Peyer's patch (tissue), 4 donors: ENCODE measurements at places on chromosomes 6 and 20. TPM values are rescaled to one million over a fixed set of nuclear protein-coding genes. Genes with fewer than 3 reads are reported as not detected.

CD24 gene
- 119 TPM for total RNA-seq

MRPL18 gene
- total RNA-seq = 25.1 TPM

BMP6 gene
- total RNA-seq = 3.6 TPM

TRAM2 gene
- 8.3 TPM for total RNA-seq

BFSP1 gene
- total RNA-seq = not detected

- no peak for DNase-seq
Measured at GRCh38 chr6:111388681-111389080, 94.3 kb downstream of the REV3L start.

DNA sequence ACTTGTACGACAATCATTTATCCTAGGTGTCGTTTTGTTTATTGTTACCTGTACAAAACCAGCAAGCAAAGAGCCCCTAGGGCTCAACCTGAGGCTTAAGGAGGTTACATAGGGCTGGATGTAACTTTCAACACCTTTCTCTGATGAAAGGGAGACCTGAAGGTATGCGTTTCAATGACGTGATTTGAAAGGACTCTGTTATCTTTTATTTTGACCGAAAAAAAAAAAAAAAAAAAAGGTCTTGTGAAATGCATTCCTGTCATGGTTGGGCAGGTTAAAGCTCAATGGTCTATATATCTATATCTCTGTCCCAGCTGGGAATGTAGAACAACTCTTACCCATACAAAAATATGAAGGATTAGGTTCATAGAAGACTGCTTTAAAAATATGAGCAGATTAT, 78.7 kb upstream of the SASH1 start:
- DNase-seq = no peak

DNA sequence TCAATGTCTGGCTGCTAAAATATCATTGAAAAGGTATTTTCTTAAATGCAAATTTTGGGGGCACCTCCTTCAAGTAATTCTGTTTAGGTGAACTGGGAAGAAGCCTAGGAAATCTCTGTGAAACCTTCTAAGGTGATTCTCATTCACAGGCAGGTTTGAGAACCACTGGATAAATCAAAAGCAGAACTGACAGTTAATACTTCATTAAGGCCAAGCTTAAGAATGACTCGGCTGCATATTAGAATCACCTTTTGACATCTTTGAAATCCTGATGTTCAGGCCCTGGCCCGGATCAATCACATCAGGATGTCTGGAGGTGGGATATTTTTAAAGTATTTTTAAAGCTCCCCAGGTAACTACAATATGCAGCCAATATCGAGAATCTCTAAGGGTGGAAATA, 50.6 kb downstream of the FKBP1C start:
- no peak for DNase-seq

DNA sequence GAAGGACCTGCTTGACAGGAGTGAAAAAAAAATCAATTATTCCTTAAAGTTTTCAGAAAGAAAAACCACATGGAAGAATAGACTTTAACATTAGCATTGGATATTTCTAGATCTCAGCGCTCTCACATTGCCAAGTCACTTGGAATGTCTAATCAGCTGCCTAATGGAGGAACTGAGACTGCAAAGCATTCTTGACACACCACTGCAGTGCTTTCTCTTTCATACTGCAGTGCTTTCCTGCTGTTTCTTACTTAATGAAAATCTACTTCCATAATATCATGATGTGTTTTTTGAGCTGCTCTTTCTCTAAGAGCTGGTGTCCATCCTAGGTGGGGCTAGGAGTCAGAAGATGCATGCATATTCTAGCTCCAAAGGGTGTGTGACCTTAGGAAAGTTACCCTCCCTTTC, 20.4 kb upstream of the MCM3 start:
- DNase-seq = no peak

DNA sequence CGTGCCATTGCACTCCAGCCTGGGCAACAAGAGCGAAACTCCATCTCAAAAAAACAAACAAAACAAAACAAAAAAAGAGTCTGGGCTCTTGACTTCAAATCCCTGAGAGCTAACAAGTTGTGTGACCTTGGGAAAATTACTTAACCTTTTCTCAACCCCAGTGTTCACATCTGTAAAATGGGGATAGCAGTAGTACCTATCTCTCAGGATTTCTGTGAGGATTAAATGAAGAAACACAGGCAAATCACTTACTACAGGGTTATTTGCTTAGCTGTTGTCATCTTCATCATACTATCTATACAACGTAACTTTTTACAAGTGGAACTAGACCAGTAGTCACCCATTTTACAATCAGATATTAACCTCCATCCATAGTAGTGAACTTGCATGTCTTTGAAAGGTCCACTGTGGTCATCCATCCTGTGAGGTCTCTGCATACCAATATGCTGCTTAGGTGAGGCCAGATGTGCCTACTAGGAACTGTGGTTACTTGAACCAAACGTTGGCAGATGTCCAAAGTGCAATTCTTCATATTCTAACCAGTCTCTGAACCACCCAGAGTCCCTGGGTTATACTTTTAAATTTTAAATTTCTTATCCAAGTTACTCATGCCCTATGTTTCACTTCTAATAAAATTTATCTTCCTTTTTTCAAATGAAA, 128.9 kb upstream of the BEND3 start:
- DNase-seq = no peak

DNA sequence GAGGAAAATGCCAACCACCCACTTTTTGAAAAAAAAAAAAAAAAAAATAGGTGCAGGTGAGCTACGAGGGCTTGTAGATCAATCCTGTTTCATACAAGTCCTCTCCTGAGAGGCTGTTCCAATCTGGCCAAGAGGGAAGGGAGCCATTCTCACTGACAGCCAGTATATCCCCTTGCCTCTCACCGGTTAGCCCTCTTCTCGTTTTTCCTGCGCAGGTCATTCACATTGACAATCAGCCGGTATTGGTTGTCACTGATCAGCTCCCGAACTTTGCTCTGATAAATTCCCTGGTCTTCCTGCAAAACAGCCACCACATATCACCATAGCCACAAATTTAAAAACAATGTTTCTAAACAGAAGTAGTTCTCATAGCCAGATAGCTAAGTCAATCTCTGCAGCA, 1.4 kb downstream of the MCM3 start:
- no peak for DNase-seq

- DNase-seq = no peak
Measured at GRCh38 chr6:168619560-168620314, 178.8 kb downstream of the SMOC2 start.

DNA sequence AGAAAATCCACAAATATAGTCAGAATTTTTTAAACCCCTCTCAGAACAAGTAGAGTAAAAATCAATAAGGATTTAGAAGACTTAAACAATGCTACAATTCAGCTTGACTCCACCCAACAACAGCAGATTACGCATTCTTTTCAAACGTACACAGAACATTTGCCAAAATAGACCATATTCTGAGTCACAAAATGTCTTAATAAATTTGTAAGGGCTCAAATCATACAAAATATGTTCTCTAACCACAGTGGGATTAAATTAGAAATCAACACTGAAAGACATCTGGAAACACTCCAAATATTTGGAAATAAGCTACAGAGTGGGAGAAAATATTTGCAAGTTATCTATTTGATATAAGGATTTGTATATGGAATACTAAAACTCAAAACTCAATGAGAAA, 164.2 kb upstream of the AKAP12 start:
- no peak for DNase-seq

GRCh38 chr20:46209930-46210671, 92.0 kb downstream of the CD40 start:
- DNase-seq = no peak
